H7 (cell line): ENCODE measurements at places on chromosomes 7 and 10. TPM values are rescaled to one million over a fixed set of nuclear protein-coding genes. Genes with fewer than 3 reads are reported as not detected.

Gene MINDY4
- 1.4 and 2.0 TPM in 2 replicates for total RNA-seq

Gene WNT16
- not detected in 2 replicates for total RNA-seq

Gene PDK4
- 0.59 and 0.62 TPM in 2 replicates for total RNA-seq

Gene CCL26
- total RNA-seq, result 2.6 and 2.9 TPM in 2 replicates
